Esophagus squamous epithelium (tissue), 5 donors: ENCODE measurements at places on chromosomes 7 and 10.

- DNase-seq, result no peak
Measured at GRCh38 chr7:27605689-27606269, 56.9 kb downstream of the HIBADH start.

DNA sequence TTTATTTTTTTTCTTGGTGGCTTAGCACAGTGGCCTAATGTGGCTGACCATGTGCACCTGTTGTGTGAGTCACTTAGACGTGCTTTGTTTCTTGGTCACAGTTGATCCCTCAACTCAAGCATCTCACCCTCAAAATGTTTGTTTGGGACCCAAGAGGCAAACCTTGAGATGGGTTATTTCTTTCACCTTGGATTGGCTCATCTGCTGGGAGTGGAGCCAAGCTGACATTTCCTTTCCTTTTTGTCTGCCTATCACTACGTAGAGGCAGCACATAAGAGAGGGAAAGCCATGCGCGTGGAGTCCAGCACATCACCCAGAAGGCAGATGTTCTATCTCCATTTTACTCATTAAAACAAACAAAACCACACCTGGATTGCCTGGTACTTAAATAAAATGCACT is 6.4 kb upstream of the PRKCQ start:
- no peak for DNase-seq

DNA sequence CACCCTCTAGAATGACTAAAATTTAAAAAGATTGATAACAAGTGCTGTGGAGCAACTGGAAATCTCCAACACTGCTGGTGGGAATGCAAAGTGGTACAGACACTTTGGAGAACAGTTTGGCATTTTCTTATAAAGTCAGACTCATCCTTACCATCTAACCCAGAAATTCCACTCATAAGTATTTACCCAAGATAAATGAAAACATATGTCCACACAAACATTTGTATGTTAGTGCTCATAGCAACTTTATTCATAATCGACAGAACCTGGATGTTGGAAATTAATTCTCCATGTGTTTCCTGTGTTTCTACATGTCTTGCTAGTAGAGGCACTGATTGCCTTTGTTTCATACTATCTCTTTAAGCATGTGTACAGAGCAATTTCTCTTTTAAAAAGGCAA is 282.4 kb downstream of the AHR start:
- DNase-seq, result no peak

DNA sequence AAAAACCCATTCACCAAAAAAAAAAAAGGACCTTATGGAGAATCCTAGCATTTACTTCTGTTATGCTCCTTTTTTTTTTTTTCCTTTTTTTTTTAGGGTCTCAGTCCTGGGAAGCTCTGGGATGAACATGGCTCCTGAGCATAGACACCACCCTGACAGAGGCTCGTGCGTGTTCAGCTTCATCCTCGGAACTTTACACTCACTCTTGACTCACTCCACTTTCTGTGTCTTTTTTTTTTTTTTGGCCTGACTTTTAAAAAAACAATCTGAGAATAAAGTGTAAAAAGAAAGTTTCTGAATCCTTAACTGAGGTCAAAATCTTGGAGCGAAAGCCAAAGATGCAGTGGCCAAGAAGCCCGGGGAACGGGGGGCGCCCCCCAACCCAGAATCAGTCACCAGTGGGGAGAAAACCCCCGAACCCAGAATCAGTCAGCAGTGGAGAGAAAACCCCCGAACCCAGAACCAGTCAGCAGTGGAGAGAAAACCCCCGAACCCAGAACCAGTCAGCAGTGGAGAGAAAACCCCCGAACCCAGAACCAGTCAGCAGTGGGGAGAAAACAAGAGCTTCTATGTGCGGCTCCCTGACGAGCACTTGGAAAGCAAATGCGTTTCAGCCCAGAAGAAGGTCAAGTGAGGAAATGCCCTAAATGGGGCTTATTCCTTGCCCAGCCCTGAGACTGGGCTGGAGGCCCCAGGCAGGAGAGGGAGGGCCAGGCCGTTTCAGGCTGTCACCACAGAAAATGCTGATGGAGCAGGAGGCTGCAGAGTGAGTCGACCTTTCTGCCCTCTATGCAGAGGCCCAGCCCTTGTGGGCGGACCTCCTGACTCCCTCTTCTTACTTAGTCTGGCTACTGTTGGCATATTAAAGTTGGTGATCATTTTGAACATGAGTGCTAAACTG is 19.0 kb upstream of the PFKP start:
- no peak for DNase-seq
